Left colon (tissue), 2 donors: ENCODE measurements at places on chromosomes 4 and X.
A peak's percentile ranks its signal among the peaks of the same experiment; 100 is the strongest.

GRCh38 chrX:132209527-132209926 is 9.7 kb downstream of the RAP2C start:
- no peak for DNase-seq

GRCh38 chr4:30716681-30717207 is 3.4 kb upstream of the PCDH7 start:
- DNase-seq: no peak

DNA sequence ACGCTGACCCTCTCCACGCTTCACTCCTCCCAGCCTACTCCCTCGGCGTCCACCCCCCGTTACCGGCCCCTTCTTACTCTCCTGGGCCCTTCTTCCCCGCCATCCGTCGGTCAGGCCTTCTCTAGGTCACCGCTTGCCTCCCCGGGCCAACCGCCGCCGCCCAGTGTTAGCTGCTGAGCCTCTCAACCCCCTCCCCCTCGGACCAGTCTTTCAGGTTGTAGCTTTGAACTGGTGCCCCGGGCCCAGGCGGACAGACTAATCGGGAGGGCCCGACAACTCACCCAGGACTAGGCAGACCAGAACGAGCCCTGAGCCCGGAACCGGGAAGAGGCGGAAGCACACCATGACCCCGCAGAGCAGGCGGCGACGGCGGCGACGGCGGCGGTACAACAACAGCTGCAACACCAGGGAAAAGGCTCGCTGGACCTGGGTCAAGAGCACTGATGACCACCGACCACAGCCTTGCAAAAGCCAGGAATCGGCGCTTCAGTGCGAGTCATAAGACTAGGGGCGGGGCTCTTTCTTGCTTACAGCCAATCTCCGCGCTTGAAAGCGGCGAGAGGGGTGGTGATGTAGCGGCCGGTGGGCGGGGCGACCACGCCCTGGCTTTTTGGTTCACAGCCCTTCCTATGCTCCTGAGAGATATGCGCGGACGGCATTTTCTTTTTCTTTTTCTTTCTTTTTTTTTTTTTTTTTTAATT is at the start of gene LAMP2:
TSS of gene LAMP2 (minus strand) at position 472 of the 701 bp plus-strand sequence. CDS start at position 345, 127 bp downstream.
- peak; percentile 91 for DNase-seq

- no peak for DNase-seq
Observed at GRCh38 chr4:156725257-156725656, 246.3 kb downstream of the PDGFC start.

GRCh38 chrX:151816934-151817333 is 82.4 kb downstream of the CNGA2 start:
- DNase-seq: no peak

DNA sequence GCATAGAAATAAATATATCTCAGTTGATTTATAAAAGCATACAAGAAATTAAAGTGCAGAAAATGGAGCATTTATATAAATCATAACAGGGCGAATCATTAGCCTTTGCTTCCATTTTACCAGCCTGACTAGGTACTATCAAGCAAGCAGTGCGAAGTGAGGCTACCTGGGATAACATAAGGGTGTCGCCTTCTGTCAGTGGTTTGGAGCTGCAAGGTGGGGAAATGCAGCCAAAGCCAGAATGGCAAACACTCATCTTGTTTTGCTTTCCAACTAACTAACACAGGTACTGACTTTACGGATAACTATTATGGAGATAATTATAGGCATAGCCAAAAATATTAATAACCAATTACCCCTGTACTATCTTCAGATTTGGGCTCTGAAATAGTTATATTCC is 1459.8 kb downstream of the RAPGEF2 start:
- DNase-seq: no peak

DNA sequence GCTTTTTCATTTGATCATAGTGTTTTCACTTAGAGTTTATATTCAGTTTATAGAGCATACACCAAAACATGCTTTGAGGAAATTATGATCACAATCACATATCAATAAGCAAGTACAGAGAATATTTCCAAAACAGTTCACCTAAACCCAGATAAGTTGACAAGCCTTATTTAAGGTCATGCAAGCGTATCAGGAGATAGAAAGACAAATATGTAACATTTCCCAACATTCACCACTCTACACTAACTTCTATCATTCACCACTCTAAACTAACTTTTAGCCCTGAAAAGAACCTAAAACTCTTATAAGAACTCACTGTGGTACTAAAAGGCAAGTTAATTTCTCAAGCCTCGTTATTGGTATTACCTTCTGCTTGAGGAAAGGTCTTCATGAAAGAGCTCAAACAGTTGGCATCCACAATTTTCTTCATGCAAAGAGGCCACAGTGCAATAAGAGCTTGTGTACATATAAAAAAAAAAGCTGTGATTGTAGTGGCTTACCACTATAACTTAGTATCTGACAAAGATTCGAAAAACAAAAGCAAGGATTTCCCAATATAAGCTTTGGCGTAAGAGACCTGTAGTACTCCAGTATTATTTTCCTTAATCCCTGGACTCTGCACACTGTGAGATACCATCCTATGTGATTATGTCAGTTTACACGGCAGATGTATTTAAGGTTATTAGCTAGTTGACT is 903.3 kb downstream of the STIM2 start:
- no peak for DNase-seq

DNA sequence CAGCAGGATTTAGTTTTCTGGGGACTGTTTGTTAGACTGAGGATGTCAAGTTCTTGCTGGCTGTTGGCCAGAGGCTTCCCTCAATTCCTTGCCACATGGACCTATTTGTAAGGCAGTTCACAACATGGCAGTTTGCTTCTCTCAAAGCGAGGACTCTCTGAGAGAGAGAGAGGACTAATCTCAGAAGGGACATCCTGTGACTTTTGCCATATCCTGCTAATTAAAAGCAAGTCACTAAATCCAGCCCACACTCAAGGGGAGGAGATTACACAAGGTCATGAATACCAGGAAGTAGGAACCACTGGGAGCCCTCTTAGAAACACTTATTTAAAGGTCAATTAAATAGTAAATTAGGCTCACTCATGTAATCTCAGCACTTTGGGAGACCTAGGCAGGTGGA is 38.2 kb downstream of the PPP1R2C start:
- DNase-seq: no peak

- DNase-seq: no peak
Observed at GRCh38 chr4:52704661-52705060, 45.6 kb upstream of the USP46 start.

GRCh38 chr4:80017125-80017854 is 55.7 kb downstream of the ANTXR2 start:
- DNase-seq: no peak

GRCh38 chr4:153266988-153267387 is 62.7 kb downstream of the TRIM2 start:
- DNase-seq: no peak

GRCh38 chr4:173507471-173508385 is 22.3 kb downstream of the HAND2 start:
- DNase-seq: no peak

DNA sequence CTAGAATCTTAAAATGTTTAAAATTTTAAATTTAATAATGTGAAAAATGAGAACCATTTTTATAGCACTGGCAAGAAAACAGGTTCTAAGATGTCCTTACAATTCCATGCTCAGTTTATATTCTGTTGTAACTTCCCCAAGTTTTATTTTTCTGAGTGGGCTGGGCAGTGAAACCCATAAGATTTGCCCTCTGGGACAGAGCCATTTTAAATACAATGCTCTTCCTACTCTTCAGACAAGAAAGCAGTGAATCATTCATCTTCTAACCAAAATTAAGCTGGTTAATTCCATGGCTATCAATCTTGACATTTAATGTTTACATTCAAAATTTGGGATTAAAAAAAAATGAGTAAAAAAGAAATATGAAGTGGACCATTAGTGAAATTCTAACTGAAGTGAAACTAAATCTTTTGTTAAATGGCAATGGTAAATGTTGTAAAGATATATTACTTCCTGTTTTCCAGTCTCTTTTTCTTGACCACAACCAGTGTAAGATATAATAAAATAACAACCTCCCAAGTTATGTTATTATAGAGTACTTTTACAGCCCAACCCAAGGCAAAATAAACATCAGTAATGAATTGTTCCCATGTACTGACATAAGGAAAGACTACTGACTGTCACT is 37.2 kb upstream of the PTPN13 start:
- DNase-seq: no peak

- DNase-seq: no peak
Observed at GRCh38 chrX:79721234-79721633, 293.3 kb upstream of the TBX22 start.

- DNase-seq: no peak
Observed at GRCh38 chr4:121728066-121728465, 31.3 kb upstream of the ANXA5 start.

- DNase-seq: no peak
Observed at GRCh38 chr4:166838975-166839614, 395.2 kb downstream of the SPOCK3 start.

DNA sequence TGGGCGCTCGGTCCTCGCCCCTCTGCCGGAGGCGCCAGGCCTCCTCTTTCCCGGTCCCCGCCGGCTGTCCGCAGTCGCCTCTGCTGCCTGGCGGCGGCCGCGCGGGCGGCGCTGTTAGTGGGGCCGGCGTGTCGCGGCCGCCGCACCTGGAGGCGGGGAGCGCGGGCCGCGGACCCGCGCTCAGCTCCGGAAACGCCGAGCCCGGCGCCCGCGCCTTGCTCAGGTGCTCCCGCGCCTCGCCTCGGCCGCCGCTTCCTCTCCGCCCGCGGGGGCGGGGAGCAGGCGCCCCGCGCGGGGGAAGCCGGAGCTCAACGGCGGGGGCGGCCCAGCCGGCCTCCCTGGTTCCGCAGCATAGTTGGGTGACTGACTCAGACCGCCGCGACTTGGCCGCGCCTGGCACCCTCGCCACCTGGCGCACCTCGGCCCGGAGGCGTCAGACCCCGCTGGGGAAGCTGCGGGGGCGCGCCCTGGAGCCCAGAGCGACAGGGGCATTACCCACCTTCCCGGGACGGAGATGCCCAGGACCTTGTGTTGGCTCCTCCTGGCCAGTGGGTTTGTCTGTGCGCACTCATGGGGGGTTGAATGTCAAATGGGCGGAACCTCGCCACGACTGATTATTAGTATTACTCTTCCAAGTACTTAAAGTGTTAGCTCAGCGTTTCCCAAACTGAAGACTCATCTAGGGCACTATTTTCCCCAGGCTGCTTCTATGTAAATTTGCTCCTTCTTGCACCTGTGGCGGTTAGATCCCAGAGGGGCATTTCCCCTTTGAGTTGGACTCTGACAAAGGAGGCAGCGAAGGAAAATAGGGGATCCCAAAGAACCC is at the start of gene ARAP2:
TSS of gene ARAP2 (minus strand) at position 258 of the 826 bp plus-strand sequence. CDS start 15,028 bp downstream, outside the sequence.
- DNase-seq: peak; percentile 71
